ENCODE measurements at places on chromosomes 5 and 9.
A peak's percentile ranks its signal among the peaks of the same experiment; 100 is the strongest.

- no peak for DNase-seq
Measured at GRCh38 chr5:124566875-124567450, 179.5 kb downstream of the ZNF608 start.

DNA sequence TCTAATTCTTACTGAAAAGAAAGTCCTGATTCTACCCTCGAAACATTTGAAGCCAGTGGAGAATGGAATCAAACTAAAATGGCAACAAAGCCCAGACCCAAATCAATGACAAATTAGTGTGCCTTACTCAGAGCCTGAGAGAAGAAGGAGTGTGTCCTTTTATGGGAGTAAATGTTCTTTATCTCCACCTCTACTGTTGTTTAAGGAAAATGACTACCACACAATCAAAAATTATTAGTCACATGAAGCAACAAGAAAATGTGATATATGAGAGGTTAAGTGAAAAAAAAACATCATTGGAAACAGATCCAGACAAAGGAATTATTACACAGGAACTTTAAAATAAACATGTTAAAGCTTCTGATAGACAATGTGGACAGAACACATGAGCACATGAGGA, 49.7 kb upstream of the FOXB2 start:
- no peak for DNase-seq

DNA sequence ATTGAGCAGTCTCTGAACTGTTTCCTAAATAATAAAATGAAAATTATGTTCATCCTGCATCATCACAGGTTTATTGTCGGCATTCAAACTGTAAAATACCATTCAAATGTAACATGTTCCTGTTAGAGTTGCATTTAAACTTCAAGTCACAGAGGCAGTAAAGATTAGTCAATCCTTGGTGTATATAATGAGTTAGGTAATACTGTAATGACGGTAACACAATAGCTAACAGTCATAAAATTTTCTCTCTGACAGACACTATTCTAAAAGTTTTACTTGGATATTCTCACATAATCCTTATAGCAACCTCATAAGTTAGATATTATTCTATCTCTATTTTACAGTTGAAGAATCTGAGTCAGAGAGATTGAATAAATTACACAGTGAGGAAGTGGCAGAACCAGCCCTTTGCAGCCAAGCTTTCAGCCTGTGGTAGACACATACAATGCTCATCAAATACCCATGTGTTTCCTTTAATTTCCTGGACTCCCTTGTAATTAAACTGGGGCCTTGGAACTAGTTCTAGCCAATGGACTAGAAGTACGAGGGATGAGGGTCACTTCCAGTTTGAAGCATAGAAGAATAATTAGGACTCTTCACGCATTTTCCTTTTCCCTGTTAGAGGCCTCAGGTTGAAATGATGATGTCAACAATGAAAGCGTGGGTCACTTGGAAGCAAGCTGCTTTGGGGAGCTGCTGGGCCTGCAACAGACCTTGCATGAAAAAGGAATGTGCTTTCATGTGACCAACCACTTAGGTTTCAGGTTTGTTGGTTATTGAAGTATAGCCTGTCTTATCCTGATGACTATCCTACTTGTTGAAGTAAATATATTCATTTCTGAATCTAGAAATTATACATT, 12.3 kb upstream of the CAST start:
- no peak for DNase-seq

DNA sequence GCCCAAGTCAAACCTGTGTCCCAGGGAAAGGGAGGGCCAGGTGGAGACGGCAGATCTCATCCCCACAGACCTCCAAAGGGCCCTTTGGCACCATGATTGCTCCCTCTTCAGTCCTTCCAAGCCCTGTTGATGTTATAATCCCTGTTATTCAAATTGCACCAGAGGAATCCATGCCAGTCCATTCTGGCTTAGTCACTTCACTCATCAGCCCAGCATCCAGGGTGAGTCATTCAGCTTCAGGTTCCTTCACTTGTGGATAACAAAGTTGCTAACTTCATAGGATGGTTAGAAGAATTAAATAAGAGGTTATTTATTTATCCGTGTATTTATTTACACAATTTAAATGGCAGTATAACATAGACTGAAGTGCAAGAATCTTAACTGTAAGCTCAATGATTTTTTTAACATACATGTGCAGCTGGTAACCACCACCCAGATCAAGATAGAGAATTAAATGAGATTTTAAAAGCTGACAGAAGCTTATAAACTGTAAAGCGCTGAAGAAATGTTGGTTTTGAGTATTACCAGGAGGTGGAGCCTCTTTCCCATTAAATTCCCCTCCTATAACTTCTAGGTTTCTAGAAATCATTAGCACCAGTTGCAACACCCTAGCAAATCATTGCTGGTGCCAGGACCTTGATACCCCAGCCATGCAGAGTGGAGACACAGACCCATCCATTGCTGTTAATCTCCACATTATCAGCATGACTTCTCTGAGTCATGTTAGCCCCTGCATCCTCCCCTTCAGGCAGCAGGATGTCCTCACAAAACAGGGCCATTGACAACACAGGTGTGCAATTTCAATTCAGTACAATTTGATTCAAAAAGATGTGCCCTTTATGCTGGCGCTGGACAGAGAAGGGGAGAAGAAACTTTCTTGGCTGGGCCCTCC, 77.4 kb downstream of the SEC61B start:
- DNase-seq = no peak

DNA sequence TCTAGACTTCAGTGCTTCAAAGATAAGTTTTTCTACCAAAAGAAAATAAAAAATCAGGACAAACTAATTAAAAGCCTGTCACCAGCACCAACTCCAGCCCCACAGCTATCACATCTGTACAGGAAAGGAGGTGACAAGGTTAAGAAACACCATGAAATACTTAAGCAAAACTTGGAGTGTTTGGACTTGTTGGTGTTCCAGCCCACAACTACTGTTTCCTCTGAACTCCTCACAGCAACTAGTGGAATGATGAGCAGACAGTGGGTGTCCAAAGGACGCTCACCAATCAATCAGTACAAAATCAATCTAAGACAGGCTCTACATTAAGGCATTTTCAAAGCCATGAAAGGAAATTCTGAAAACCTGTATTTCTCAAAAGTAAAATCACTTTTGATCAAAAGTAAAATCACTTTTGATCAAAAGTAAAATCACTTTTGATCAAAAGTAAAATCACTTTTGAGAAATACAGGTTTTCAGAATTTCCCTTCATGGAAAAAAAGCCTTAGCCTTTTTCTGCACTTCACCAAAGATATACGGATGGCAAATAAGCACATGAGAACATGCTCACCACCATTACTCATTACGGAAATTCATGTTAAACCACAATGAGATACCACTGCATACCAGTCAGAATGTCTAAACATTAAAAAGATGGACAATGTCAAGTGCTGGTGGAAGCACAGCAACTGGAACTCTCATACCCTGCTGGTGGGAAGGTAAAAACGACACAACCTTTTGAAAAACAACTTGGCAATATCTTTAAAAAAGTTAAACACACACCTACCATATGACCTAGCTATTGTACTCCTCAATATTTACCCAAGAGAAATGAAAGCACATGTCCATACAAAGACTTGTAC, 79.7 kb downstream of the MED27 start:
- DNase-seq = no peak

- no peak for DNase-seq
Measured at GRCh38 chr5:116738615-116739261, 164.1 kb upstream of the SEMA6A start.

- DNase-seq = no peak
Measured at GRCh38 chr5:5888284-5888683, 465.8 kb downstream of the ICE1 start.

DNA sequence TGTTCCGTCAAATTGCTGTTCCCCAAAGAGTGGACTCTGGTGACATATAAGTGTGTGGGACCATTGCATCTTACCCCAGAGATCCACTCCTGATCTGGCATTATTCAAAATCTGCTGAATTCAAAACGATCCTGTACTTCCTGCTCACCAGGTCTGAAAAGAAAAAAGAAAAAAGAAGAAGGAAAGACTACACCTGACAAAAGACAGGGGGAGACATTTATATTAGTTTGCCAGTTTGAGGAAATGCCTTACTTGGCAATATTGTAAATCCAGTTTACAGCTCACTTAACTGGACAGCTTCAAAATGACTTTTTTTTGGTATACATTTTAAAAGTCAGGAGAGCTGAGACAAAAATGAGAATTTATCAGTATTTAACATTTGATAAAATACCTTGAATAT, 15.0 kb upstream of the GRHPR start:
- peak; percentile 15 for DNase-seq

GRCh38 chr5:165201771-165202518, 1696.5 kb downstream of the MAT2B start:
- no peak for DNase-seq

DNA sequence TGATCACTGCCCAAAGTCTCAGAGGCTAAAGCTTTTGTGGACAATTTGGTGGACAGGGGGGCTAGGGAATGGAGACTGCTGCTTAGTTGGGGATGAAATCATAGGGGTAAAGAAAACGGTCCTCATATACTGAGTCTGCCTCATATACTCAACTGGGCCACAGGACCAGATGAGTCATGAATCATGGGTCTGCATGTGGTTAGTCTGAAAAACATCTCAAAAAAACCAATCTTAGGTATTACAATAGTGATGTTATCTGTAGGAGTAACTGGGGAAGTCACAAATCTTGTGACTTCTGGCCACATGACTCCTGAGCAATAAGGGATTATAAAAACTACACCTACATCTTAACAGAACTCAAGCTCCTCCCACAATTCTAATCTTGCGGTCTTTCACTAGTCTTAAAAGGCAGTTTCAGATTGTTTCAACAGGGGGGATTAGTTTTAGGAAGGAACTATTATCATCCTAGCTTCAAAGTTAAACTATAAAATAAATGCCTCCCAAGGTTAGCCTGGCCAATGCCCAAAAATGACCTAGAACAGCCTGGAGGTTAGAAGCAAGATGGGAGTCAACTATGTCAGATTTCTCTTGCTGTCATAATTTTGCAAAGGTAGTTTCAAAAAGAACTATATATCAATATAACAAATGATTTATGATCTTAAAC, 17.5 kb downstream of the TMEM161B start:
- no peak for DNase-seq

DNA sequence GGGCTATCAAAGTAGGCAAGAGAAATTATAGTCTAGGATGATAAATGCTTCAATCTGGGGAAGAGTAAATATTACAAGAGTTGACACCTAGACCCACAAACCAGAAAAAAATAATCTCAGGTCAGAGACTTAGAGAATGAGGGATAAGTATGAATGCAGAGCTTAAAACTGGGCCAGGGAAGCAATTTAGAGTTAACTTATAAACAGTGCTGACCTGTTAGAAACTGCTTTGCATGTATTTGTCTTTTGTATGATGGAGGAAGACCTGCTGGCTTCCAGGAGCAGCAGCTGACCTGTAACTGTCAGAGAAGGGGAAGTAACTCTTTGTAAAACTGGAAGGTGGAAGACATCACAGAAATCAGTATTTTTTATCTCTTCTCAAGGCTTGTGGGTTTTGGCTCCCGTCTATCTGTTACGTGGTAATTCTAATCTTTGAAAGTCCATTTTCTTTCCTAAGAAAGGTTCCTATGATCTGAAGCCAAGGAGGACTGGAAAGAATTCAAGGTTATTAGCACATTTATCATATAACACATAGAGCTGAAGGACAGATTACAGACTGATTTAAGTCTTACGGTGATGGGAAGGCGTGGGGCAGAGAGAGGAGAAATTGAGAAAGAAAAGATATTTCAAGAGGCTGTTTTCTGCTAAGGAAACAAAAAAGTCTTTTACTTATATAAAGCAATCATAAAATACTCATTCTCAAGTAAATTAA, 114.7 kb upstream of the ADAMTS19 start:
- peak; percentile 46 for DNase-seq

DNA sequence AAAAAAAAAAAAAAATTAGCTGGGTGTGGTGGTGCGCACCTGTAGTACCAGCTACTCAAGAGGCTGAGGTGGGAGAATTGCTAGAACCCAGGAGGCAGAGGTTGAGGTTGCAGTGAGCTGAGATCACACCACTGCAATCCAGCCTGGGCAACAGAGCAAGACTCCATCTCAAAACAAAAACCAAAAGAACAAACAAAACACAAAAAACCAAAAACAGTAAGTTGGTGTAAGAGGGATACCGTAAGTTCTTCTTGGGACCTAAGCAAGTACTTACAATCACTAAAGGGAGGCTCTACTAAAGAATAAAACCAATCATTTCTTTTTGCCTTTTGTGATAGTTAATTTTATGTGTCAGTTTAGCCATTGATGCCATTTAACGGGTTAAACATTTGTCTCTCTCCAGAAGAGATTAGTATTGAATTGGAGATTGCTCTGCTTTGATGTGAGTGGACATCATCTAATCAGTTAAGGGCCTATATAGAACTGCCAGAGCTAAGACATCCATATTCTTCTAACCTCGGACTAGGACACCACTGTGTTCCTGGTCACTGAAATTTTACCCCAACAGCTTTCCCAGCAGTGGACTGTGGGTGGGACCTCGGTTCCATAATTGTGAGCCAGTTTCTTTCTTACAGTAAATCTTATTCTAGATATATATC, 10.5 kb upstream of the ETF1 start:
- no peak for DNase-seq

- no peak for DNase-seq
Measured at GRCh38 chr9:109255394-109255793, 65.5 kb downstream of the EPB41L4B start.

- no peak for DNase-seq
Measured at GRCh38 chr5:171706736-171707441, 78.7 kb upstream of the SMIM23 start.

DNA sequence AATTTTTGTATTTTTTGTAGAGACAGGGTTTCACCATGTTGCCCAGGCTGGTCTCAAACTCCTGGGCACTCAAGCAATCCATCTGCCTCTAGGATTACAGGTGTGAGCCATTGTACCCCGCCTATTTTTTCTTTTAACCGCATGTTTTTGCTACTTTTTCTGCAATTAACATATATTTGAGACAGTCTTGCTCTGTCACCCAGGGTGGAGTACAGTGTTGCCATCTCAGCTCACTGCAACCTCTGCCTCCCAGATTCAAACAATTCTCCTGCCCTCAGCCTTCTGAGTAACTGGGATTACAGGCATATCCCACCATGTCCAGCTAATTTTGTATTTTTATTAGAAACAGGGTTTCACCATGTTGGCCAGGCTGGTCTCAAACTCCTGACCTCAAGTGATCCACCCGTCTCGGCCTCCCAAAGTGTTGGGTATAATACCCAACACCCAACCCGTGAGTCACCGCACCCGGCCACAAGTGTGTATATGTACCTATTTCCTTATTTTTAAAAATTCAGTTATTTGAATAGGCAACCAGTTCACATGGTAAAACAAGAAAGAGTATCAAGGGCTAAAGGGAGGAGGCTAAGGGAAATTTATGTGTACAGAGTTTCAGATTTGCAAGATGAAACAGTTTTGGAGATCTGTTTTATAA, 13.3 kb downstream of the PHAX start:
- DNase-seq = no peak

DNA sequence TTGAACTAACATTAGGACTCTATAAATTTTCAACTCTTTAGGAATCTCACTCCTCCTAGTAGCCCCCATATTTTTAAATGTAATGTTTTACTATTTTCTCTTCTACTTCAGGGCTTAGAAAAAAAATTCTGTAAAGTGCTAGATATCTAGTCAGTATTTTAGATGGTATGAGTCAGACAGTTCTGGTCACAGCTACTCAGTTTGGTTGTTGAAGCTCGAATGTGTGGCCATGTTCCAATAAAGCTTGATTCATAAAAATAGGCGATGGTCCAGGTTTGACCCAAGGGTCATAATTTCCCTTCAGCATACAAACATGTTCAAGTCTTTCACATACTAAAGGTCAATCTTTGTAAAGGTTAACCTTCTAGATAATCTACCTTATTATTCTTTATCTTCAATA, 566.0 kb upstream of the CDH18 start:
- DNase-seq = no peak

GRCh38 chr5:36573438-36573837, 33.0 kb upstream of the SLC1A3 start:
- DNase-seq = no peak

- DNase-seq = no peak
Measured at GRCh38 chr9:71793386-71794105, 25.2 kb upstream of the CEMIP2 start.

Measured in NCI-H526 (cell line).